Activated CD4-positive, CD25-positive, alpha-beta regulatory T cell treated with anti-CD3 and anti-CD28 coated beads, Interleukin-2, amount 50 U/mL, for 16 hours (primary cell): ENCODE measurements at places on chromosomes 12 and 14.

- no peak for DNase-seq
These were observed 51.0 kb downstream of the ST8SIA1 start for GRCh38 chr12:22283508-22283907.

DNA sequence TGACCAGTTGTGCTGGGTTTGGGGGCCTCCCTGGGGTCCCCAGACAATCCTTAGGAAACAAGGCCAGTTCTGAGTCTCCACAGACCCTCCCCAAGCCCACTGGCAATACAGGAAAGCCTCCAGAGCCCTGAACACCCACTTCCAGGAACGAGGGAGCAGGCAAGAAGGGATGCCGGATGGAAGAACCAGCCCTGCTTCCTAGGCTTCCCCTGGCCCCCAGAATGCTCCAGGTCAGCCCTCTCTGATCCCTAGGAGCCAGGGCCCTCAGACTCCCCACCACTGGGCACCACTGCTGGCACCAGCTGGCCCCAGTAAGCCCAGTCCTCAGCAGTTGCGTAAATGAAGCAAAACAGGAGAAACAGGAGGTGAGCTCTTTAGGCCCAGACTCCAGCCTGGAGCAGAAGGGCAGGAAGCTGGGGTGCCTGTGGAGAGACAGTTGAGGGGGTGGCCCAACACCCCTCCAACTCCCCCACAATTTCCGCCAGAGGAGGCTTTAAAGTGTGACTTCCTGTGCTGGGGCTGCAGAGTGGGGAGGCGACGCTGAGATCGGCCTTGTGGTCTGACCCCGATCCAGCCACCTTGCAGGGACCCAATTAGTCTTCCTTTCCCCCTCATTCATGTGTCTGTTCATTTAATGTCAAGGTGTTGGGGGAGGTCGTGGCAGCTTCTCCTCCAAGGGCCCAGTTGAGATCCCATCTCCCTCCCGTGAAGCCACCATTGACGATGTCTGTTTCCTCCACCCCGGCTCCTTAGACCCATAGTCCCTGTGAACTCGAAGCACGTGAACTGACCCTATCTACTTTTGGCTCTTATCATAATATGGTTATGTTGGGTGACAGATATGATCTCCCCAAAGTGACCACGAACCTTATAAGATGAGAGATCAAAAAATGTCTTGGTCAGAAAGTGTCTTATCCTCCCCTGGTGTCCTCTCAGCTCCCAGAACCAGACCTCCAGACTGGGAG, 4.7 kb downstream of the TNFRSF1A start:
- DNase-seq: no peak

DNA sequence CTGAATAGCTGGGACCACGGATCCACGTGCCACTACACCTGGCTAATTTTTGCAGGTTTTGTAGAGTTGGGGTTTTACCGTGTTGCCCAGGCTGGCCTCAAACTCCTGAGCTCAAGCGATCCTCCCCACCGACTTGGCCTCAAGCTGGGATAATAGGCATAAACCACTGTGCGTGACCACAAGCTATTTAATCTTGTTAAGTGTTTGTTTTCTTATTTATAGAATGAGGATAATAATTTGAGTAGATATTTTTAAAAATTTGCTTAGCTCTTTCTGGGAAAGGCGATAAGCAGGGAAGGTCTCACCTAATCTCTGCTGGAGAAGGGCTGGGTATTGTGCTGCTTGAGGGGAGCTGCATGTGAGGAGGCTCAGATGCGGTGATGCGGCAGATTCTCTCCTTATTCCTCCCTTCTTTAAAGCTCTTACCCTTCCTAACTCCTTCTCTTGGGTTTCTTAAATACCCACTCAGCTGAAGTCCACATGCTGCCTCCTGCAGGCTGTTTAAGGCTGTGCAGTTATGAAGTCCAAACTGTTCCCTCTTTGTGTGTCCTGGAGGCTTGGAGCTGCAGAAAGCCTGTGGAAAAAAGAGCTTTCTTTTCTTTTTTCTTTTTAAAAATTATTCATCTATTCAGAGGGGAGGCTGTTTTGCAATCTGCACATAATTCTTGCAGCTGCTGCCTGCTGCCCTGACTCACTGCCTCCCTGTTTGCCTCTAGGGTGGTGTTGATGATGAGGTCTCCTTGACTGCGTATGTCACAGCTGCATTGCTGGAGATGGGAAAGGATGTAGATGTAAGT, 37.9 kb downstream of the A2ML1 start:
- DNase-seq: no peak

GRCh38 chr12:3972576-3972975, 99.4 kb upstream of the PARP11 start:
- DNase-seq: no peak

DNA sequence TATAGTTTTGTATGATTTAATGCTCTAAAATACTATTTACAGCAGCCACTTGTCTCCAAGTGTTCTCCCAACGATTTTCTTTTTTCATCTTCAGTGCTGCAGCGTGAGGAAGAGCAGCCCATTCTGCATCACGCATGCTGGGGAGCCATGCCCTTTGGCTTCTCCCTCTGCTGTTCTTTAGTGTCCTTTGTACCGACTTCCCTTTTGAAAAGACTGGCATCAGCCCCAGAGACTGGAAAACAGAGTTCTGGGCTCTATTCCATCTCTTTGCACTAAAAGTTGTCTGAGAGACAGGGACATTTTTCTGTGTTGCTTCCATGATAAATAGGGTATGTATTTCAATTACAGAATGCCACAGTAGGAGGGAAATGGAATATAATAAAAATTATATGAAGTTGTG, 105.1 kb downstream of the RERG start:
- DNase-seq: no peak

DNA sequence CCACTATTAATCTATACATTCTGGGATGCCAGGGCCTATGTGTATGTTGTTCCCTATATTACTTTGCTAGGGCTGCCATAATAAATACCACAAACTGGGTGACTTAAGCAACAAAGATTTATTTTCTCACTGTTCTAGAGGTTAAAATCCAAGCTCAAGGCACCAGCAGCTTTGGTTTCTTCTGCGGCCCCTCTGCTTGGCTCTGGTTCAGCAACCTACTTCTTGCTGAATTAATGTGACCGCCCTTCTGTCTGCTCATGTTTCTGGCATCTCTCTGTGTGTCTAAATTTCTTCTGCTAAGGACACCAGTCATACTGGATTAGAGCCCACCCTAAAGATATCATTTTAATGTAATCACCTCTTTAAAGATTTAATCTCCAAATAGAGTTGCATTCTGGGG, 84.7 kb downstream of the ZNF664 start:
- DNase-seq: no peak

DNA sequence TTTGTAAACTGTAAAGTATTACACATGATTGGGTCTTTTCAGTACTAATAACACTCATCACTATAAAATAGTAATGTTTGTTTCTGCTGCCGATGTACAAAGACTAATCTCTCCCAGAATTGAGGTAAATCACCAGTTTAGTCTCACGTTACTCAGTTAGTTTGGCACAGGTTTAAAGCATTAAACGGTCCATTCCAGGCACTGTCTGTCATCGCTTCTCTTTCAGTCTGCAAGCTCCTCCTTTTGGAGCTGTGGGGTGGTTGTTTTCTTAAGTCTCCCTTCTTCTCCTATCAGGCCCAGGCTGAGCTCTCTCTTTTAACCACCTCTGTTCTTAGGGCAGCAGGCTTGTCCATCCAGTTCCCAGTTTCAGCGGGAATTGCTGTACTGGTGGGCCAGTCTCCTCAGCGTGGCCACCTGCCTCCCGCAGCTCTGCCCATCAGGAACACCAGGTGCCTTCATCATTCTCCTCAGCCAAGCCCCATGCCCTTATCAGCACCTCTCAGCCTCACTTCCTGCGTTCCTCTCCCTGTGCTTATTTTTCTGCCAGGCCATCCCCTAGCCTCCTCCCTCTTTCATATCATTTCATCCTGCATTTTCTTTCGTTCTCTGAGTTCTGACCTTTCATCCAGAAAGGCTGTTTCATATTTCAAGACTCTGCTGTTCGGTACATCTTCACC, 149.0 kb downstream of the TGFB3 start:
- no peak for DNase-seq

DNA sequence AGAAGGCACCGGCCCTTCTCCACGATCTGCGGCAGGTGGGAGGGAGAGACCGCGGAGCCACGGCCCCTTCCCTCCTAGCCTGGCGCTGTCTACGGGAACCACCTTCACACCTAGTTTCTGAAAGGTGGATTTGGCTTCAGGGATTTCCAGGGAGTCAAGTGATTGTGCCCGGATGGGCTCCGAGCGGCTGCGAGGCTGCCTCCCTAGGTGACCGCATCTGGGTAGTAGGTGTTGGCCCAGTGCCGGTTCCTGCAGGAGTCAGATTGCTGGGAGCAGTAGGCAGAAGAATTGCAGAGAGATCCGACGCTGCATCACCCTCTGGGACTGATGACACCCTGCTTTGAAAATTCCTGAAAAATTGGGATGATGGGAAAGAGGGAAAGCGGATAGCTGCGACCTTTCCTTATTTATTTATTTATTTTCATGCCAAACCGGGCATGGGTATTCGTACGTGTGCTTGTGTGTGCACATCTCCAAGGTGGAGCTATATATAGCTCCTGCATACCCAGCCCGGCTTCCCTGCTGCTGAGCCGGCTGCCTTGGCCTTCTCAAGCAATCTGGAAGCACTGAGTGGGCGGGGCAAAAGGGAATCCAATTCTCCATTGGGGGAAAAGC, 1.1 kb downstream of the CNTN1 start:
- no peak for DNase-seq
